ENCODE measurements at places on chromosomes 2 and 18.

DNA sequence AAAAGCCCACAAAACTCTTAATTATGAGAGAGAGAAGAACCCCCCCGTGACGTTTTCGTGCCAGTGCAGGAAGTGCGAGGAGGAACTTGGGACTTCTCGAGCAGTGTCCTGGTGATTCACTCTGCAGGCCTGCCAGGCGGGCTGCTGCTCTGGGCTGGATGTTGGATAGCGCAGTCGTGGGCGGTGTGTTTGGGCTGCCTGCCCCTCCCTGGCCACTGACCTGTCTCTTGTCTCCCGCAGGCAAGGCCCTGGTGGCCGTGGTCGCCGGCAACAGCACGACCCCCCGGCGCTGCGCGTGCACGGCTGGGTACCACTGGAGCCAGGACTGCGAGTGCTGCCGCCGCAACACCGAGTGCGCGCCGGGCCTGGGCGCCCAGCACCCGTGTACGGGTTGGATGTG lies 29.0 kb downstream of the TNFRSF11A start:
- DNase-seq = no peak

DNA sequence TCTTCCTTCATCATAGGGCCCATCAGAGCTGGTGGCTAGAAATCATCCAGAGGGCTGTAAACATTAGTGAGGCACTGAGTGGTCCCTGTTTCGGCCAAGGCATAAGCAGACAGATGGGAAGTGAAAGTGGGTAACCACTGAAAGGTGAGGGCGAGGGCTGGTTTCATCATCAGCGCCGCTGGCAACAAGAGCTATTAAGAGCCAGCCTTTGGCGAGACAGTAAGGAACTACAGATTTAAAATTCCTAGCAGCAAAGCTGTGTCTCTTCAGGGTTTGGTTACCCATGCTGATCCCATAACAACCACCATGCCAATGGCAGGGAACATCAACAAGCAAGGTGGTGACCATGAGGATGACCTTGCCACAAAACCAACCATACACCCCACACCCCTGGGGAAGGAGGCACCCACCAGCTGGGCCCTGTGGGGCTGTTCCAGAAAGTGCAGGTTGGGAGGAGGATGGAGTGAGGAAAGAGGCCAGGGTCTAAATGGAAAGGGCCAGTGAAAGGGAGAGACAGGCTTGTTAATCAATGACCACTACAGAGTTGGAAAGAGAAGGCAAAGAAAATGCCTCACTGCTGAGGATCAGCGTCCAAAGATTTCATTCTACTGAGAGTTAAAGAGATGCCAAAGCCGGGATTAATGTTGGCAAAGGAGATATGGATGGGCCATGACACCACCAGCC lies 9.0 kb upstream of the SLC20A1 start:
- no peak for DNase-seq

- DNase-seq = peak; percentile 68
Observed at GRCh38 chr2:171247741-171248662, 87.3 kb upstream of the TLK1 start.

DNA sequence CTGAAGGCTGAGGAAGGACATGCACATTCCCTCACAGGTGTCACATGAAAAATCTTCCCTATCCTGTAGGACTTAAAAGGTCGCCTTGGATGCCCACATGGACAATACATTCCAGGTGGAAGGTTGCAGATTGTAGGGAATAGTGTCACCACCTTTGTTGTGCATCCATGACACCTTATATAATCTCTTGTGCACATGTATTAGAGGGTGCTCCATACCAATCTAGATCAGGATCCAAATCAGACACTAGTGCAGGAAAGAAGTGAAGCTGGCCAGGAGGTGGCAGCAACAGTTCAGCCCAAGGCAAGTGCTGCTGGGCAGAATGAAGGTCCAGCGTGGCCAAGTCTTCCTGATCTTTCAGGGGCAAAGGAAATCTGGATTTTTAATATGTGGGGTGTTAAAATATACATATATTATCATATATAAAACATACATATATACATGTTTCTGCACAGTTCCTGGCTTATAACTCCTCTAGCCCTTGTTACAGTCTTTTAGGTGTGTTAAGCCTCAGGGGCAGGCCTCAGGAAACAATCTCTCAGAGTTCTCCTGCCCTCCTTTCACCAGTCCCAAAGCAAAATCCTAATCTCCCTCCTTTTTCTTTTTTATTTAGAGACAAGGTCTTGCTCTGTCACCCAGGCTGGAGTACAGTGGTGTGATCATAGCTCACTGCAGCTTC lies 16.6 kb downstream of the NIF3L1 start:
- peak; percentile 29 for DNase-seq

GRCh38 chr2:227153307-227153706 lies 10.7 kb downstream of the COL4A4 start:
- DNase-seq = no peak
